ENCODE measurements at places on chromosomes 1 and 21.

- DNase-seq = no peak
These were observed 582.8 kb downstream of the PTBP2 start for GRCh38 chr1:97304366-97304765.

DNA sequence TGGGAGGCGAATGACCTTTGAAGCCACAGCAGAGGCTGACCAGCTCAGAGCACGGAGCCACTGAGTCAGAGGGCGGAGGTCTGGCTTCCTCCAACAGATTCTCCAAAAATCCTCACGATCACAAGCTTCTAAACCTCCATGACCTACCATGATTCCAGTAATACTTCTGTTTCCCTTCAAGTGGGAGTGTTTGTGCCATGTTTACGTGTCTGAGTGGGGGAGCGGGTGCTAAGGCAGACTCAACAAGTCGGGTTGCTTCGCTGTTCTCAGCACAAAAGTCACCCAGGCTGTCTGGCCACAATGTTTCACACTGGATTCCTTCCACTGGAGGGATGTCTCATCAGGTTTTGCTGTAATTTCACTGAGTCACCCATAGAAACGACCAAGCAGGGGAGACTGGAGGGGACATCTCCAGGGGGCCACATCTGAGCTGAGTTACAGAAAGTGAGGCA is 86.2 kb downstream of the SLC66A1 start:
- DNase-seq = peak; percentile 59

GRCh38 chr1:6099787-6100765 is 54.4 kb downstream of the KCNAB2 start:
- no peak for DNase-seq

GRCh38 chr1:209433649-209434031 is 149.9 kb upstream of the CAMK1G start:
- DNase-seq = no peak

DNA sequence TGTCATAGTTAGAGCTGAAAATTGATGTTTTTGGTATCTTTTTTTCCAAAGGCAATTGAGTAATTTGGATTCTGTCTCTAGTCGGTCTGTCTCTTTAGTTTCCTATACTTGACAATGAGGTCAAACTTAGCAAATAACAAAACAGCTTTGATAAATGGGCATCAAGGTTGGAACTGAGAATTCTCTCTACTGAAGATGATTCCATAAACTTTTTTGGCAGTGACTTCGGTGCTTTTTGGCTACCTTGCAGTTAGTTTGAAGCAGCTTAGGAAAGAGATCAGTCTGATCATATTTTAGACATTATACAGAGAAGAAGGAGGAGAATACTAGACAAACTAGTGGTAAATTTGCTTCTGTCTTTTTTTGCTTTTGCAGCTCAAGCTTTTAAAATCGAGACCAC is 559 bp downstream of the VCAM1 start:
- DNase-seq = no peak

DNA sequence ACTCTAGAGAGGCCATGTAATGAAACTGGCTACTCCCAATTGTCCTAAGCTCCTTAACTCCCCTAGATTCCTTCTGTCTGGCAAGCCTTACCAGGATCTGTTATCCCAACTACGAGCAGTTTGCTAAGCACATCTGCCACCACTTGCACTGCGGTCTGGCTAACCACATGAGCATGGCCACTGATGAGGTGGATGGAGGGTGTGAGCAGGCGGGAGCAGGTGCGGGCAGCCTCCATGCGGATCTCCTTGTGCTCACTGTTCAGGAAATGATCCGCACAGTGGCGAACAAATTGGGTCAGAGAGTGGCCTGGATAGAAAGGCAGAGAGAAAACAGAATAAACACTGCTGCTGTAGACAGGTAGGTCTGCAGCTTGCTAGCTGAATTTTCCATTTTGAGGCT is 24.0 kb downstream of the MTOR start:
- DNase-seq = no peak

- no peak for DNase-seq
These were observed 57.5 kb upstream of the SDC3 start for GRCh38 chr1:30965924-30966599.

GRCh38 chr1:156445789-156446263 is 54.7 kb downstream of the MEF2D start:
- peak; percentile 67 for DNase-seq

DNA sequence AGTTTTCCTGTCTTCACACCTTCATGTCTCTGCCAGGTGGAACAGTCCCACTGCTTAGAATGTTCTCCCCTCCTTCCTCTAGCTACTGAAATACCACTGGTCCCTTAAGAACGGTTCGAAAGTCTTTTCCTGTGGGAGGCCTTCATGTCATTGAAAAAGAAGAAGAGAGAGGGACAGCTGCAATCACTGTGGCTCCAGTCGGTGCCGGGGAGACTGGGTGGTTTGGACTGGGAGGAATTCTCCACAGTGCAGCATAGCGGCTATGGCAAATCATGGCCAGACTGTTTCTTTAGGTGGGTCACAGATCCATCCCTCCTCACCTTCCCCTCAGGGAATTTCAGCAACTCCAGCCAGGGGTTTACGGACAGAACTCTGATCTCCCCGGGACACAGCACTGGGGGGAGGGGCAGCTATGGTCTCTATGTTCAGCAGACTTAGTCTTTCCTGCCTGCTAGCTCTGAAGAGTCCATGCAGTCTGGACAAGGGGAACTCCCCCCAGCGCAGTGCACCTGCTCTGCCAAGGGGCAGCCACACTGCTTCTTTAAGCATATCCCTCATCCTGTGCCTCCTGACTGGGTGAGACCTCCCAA is 567.2 kb downstream of the SMYD3 start:
- no peak for DNase-seq

DNA sequence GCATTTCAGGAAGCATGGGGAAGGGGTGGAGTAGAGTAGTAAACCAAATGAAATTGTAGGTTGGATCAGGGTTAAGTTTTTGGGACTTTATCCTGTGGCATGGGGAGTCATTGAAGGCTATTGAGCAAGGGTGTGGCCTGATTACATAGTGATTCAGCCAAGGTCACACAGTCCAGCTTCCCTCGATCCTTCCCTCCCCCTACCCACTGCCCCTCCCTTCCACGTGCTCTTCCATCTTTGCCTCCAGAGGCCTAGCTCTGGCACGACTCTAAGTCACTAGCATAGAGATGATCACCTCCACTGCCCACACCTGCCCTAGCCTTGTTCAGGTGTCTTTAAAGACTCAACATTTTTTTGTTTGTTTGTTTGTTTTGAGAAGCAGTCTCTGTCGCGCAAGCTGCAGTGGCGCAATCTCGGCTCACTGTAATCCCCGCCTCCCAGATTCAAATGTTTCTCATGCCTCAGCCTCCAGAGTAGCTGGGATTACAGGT is 37.2 kb upstream of the SLC9A1 start:
- no peak for DNase-seq

DNA sequence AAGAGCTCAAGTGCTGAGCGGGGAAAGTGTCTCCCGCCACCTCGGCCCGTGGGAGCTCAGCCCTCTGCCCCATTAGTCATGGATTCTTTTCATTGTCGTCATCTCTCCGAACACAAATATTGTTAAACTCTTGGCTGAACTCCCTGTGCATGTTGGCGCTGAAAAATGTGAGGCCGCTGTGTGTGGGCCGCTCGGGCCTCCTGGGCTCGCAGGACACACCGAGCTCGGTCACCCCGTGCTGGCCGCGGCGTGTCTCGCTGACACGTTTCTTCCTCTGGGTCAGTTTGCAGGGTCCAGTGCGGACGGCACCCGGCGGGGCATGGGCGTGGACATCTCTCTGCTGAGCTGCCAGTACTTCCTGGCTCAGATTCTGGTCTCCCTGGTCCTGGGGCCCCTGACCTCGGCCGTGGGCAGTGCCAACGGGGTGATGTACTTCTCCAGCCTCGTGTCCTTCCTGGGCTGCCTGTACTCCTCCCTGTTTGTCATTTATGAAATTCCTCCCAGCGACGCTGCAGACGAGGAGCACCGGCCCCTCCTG is 25.6 kb downstream of the SLC45A1 start:
- no peak for DNase-seq

GRCh38 chr1:29289493-29289892 is 53.2 kb downstream of the PTPRU start:
- DNase-seq = no peak

DNA sequence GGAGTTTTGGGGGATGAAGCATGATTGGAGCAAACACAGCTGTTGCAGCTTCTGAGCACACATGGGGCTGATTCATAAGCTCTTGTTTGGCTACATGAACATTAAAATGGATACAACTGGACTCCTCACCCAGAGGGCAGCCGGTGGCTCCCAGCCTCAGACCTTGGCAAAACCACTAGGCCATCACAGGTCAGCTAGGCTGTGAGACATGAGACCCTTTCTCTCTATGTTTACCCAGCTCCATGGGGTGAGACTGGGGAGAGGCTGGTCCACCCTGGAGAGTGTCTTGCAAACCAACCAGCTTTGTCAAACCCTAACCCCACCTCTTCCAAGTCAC is 388.7 kb downstream of the PTPRU start:
- no peak for DNase-seq

- DNase-seq = no peak
These were observed 106.8 kb upstream of the JUN start for GRCh38 chr1:58890609-58891008.

DNA sequence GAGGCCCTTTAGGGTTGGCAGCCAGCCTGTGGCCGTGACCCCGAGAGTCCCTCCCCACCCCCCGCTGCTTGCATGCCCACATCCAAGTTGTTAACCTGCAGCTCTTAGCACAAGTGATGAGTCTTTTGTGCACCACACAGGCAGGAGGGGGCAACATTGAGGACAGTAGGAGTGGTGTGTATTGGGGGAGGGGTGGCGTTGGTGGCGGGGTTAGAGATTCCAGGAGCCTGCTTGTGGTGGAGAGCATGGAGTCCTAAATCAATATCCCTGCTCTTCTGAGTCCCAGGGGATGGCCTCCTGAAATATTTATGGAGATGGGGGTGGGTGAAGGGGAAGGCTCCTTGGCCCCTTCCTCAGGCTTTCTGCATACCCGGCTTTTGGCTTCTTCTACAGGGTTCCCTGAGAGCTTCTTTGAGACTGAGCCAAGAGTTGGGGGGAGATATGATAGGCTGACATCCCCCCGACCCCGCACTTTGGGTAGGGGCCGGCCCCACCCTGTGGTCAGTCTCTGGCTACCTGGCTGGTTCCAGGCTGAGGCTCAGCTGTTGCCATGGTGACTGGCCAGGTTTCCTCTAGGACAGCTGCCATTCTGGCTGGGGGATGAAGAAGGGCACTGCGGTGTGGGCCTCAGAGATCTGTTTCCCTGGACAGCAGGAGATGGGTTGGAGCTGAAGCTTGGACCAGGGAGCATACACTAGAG is 5.0 kb downstream of the CHRNB2 start:
- no peak for DNase-seq

DNA sequence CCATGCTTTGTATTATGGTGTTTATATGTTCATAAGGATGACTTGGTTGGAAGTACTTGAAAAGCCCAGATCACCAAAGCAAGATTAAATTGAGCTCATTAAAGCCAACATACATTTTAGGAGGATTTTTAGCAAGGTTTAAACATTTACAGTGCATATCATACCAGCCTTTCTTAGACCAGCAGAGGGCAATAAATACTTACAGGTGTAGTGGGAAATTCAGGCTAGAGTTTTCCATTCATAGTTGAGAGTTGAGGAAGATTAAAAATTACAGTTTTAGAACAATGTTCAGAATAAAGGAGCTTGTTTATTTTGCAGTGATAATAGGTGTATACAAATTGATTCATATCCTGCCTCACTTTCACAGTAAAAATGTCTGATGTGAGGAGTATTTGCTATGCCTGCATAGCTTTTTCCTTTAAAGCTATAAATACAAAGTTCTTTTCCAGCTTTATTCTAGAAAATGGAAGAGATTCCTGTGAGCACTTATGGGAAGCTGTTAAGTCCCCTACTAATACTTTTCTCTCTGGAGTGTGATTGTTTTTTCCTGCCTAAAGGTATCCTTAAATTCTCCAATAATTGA is 35.3 kb downstream of the DTL start:
- no peak for DNase-seq

DNA sequence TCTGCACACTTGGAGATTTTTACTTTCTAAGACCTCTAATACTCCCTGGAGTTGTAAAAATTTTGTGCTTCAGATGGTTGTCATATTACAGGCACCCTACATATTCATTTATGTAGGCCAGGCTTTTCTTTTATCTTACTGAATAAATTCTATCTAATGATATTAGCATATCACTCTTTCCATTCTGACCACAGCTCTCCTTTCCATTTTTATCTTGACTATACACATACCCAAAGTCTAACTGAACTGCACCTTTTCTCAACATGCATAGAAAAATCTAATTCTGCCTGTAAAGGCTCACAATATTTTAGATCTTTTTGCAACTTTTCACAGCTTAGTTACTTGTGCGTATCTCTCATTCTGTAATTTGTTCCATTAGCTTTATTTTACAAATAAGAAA is 52.7 kb upstream of the TSHB start:
- no peak for DNase-seq

GRCh38 chr21:39555911-39556590 is 56.7 kb upstream of the B3GALT5 start:
- no peak for DNase-seq

DNA sequence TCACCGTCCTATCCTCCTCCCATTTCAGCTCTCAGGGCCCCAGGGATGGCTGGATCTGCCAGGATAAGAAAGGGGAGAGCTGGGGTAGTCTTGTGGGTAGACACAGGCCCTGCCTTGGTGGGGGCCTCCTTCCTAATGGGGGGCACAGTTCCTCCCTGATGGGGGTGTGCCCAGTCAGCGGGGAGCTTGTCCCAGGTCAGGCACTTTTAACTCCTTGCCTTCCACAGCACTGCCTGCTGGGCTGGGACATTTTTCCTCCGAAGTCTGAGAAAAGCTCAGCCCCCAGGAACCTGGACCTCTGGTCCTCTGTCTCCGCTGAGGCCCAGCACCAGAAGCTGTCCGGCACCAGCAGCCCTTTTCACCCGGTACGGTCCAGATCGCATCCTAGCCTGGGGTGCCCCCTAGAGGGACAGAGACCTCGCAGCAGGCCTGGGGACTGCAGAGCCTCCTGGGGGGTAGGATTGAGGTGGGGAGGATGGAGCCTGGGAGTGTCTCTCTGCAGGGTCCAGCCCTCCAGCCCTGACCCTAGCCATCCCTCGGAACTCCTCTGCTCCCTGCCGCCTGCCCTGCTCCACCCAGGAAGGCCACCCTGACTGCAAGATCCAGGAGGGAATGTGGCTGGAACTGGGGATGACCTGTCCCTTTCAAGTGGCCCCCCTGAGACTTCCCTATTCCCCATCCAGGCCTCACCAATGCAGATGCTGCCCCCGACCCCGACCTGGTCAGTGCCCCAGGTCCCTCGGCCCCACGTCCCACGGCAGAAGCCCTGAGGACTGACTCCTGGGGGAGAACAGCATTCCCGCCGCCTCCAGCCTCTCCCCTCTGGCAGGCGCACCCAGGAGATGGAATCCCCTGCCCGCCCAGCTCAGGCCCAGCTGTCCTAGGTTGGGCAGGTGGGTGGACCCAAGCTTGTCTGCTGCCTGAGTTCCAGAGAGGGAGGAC is 12.0 kb downstream of the MIIP start:
- no peak for DNase-seq

Data from stimulated activated CD8-positive, alpha-beta memory T cell treated with anti-CD3 and anti-CD28 coated beads, Interleukin-7, amount 100 ng/mL, for 48 hours (primary cell).